Hepatocyte (in vitro differentiated cells): ENCODE measurements at places on chromosomes 11 and 22. TPM values are rescaled to one million over a fixed set of nuclear protein-coding genes. Genes with fewer than 3 reads are reported as not detected.

The GGT5 gene
- 5.8 and 9.8 TPM in 2 replicates for total RNA-seq

The INS gene
- not detected in 2 replicates for total RNA-seq

The SAA2 gene
- total RNA-seq, result 20.1 and 27.4 TPM in 2 replicates

The UPK3A gene
- 14.4 and 14.9 TPM in 2 replicates for total RNA-seq

The AQP11 gene
- 6.6 and 11.7 TPM in 2 replicates for total RNA-seq

The EMID1 gene
- total RNA-seq, result 11.5 and 12.6 TPM in 2 replicates

DNA sequence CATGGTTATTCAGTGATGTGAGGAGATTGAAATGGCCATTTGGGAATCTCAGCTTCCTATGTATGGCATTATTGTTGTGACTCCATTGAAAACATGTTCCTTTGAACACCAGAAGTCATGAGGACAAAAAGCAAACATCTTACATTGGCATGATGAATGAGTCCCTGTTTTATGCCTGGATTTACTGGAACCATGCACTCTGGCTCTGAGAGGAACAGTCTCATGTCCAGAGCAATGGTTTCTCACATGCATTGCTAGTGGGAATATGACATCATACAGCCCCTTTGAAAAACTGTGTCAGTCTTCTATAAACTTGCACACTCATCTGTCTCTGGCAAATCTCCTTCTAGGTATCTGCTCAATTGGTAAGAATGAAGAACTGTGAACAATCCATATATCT lies 3.4 kb upstream of the KDM4F start:
- peaks cover 4% of the 10 kb centered on the region for H3K4me1 ChIP-seq
- no peaks in the 10 kb centered on the region for H3K36me3 ChIP-seq
- no peak overlapping the region for H3K4me3 ChIP-seq
- no peaks in the 10 kb centered on the region for H3K27me3 ChIP-seq
- no peak for DNase-seq
- no peak overlapping the region for H3K27ac ChIP-seq

- H3K36me3 ChIP-seq, result no peaks in the 10 kb centered on the region
- DNase-seq, result no peak
- H3K27ac ChIP-seq, result no peak overlapping the region
- no peak overlapping the region for H3K4me3 ChIP-seq
Observed at GRCh38 chr11:12216671-12217374, 106.4 kb downstream of the MICAL2 start.

DNA sequence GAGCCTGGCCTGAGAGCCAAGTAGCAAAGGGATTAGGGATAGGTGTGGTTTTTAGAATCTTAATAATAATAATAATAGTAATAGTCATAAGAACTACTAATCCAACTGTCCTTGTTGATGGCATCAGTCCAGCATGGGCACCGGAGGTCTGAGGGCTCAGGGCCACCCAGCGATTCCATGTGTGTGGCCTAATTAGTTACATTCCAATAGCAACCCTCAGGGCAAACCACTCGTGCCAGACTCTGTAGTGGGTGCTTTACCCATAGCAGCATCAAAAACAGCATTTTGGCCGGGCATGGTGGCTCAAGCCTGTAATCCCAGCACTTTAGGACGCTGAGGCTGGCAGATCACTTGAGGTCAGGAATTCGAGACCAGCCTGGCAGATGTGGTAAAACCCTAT lies 19.0 kb upstream of the MYH9 start:
- no peaks in the 10 kb centered on the region for H3K36me3 ChIP-seq
- no peaks in the 10 kb centered on the region for H3K27me3 ChIP-seq
- H3K4me3 ChIP-seq, result no peak overlapping the region
- no peak for DNase-seq

DNA sequence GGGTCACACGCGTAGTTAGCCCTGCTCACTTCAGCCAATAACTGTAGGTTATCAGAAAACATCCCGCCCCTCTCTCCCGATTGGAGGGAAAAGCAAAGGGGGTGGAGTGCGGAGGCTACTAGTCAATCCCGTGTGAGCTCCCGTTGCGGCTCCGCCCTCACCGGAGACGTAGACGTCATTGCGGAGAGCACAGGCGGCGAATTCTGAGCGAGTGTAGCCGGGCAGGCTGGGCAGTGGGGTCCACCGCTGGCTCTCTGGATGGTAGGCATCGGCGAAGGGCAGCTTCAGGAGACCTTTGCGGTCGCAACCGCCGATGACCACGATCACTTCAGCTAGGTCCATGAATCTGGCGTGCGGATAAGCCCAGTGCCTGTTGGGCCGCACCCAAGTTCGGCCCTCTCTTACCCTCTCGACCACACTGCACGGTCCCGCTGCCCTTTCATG lies 4.7 kb downstream of the KLHL35 start:
- H3K4me3 ChIP-seq, result no peak overlapping the region
- DNase-seq, result no peak
- H3K4me1 ChIP-seq, result peaks cover 3% of the 10 kb centered on the region
- H3K36me3 ChIP-seq, result no peaks in the 10 kb centered on the region

DNA sequence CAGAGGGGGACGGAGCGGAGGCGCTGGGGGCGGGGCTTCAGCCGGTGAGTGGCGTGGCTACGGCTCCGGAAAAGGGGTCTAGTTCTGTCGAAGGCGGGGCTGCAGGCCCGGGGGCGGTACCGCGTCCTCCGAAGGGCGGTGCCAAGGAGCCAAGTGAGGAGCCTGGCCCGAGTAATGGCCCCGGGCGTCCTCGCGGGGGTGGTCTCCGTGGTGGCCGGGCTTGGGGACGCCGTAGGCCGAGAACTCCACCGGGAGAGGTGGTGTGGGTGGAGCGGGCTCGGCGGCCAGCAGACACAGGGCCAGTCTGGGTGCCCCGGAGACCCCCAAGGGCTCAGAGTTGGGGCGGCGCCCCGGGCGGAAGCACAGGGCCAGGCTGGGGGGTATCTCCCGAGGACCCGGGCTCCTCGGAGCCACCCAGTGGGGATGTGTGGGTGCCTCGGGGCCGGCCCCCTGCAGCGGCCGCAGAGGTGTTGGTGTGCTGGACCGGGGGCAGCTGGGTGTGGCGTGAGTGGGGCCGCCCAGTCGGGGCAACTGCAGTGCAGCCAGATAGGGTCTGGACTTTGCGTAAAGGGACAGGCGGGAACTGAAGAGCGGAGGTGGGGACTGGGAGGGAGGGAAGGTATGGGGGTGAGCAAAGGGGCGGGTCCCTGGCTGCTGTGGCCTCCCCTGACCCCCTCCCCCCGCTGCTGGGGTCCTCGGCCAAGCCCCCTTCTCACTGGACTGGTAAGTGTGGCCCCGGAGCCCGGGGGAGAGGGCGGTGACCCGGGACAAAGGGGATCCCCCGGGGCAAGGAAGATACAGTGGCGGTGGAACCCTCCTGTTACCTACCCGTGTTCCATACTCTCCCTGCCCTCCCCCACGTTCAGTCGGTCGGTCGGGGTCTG lies 838 bp downstream of the FKBP2 start:
- DNase-seq, result peak; percentile 79
- no peaks in the 10 kb centered on the region for H3K27me3 ChIP-seq
- H3K27ac ChIP-seq, result peak overlapping the region; percentile 85
- H3K4me1 ChIP-seq, result peaks cover 20% of the 10 kb centered on the region
- H3K4me3 ChIP-seq, result peak overlapping the region; percentile 32

DNA sequence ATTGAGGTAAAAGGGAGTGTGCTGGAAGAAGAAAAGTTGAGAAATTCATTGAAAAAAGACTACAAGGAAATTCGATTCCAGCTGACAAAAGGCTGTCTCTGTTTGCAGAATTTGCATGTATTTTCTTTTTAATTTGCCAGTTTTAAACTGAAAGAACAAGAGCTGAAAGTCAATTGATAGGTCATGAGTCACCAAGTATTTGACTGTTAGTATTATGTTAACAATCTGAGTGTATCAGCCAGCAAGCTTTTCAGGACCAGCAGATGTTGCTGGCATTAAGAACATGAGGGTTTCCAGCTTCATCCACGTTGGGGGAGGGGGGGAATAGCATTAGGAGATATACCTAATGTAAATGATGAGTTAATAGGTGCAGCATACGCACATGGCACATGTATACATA lies 726.7 kb downstream of the METTL15 start:
- H3K27me3 ChIP-seq, result no peaks in the 10 kb centered on the region
- H3K4me3 ChIP-seq, result no peak overlapping the region
- no peak for DNase-seq
- H3K4me1 ChIP-seq, result peaks cover 6% of the 10 kb centered on the region

- DNase-seq, result no peak
- H3K4me1 ChIP-seq, result no peaks in the 10 kb centered on the region
- H3K4me3 ChIP-seq, result no peak overlapping the region
- H3K36me3 ChIP-seq, result no peaks in the 10 kb centered on the region
Observed at GRCh38 chr11:134978388-134979088, 566.5 kb upstream of the B3GAT1 start.

DNA sequence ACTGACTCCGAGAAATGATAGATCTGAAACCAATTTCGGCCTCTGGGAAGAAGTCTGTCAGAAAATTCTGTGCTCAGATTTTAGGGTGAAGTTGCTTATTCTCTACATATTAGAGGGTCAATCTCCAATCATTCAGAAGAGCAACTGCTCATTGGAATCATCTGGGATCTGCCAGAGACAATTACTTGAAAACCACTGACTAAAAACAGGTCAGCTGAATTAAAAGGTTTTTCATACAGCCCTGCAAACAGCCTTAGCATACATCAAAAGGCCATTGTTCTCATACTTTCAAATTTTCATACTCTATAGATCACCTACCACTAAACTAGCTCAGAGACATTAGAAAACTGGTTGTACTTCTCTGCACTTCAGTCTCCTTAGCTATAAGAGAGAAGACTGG lies 289.7 kb upstream of the PITPNB start:
- no peak overlapping the region for H3K4me3 ChIP-seq
- H3K36me3 ChIP-seq, result no peaks in the 10 kb centered on the region
- H3K27ac ChIP-seq, result no peak overlapping the region
- no peaks in the 10 kb centered on the region for H3K4me1 ChIP-seq
- DNase-seq, result no peak
- H3K27me3 ChIP-seq, result no peaks in the 10 kb centered on the region

DNA sequence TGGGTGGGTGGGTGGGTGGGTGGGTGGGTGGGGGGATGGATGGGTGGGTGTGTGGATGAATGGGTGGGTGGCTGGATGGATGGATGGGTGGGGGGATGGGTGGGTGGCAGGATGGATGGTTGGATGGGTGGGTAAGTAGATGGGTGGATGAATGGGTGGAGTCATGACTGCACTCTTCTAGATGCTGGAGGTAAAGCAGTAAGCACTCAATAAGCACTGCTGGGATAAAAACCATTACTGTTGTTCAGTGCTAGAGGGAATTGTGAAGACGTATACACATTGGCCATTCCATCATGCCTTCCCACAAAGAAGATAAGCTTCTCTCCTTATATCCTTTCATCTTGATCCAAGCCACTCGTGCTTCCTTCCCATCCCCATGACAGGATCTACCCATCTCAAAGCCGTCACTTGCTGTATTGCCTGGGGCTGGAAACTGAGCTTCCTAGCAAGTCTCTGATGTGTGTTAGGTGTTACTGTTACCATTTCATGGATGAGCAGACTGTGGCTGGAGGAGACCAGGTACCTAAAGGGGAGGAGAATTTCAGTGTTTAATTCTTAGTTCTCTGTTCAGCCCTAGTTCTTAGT lies 74.8 kb downstream of the MICAL2 start:
- DNase-seq, result no peak
- H3K27me3 ChIP-seq, result no peaks in the 10 kb centered on the region
- peaks cover 16% of the 10 kb centered on the region for H3K4me1 ChIP-seq
- peak overlapping the region; percentile 13 for H3K27ac ChIP-seq
- no peaks in the 10 kb centered on the region for H3K36me3 ChIP-seq
- H3K4me3 ChIP-seq, result no peak overlapping the region

DNA sequence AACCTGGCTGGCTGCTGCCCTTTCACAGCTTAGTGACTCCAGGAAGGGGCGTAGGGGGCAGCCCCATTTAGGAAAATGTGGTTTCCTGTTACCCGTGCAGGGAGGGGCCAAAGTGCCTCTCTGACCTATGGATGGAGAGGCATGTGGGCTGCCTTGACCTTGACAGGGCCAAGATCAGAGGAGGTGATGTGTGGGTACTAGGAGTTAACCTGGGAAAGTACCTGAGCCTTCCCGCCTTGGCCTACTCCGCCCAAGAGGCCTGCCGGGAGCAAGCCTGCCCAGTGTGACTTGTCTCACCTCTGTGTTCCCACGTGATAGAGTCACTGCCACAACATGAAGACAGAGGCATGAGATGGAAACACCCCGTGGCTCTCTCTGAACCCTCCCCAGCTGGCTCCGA lies 33.4 kb downstream of the GRAMD4 start:
- H3K27ac ChIP-seq, result peak overlapping the region; percentile 89
- no peaks in the 10 kb centered on the region for H3K36me3 ChIP-seq
- no peak for DNase-seq
- no peak overlapping the region for H3K4me3 ChIP-seq
- no peaks in the 10 kb centered on the region for H3K27me3 ChIP-seq
- peaks cover 22% of the 10 kb centered on the region for H3K4me1 ChIP-seq

- no peaks in the 10 kb centered on the region for H3K4me1 ChIP-seq
- no peaks in the 10 kb centered on the region for H3K36me3 ChIP-seq
- H3K27ac ChIP-seq, result no peak overlapping the region
- no peak overlapping the region for H3K4me3 ChIP-seq
- no peaks in the 10 kb centered on the region for H3K27me3 ChIP-seq
Observed at GRCh38 chr22:16955678-16956210, 52.3 kb downstream of the GAB4 start.

- peaks cover 11% of the 10 kb centered on the region for H3K4me1 ChIP-seq
- no peak overlapping the region for H3K4me3 ChIP-seq
- DNase-seq, result peak; percentile 34
- H3K27me3 ChIP-seq, result no peaks in the 10 kb centered on the region
Observed at GRCh38 chr11:86571273-86571948, 101.0 kb downstream of the ME3 start.

DNA sequence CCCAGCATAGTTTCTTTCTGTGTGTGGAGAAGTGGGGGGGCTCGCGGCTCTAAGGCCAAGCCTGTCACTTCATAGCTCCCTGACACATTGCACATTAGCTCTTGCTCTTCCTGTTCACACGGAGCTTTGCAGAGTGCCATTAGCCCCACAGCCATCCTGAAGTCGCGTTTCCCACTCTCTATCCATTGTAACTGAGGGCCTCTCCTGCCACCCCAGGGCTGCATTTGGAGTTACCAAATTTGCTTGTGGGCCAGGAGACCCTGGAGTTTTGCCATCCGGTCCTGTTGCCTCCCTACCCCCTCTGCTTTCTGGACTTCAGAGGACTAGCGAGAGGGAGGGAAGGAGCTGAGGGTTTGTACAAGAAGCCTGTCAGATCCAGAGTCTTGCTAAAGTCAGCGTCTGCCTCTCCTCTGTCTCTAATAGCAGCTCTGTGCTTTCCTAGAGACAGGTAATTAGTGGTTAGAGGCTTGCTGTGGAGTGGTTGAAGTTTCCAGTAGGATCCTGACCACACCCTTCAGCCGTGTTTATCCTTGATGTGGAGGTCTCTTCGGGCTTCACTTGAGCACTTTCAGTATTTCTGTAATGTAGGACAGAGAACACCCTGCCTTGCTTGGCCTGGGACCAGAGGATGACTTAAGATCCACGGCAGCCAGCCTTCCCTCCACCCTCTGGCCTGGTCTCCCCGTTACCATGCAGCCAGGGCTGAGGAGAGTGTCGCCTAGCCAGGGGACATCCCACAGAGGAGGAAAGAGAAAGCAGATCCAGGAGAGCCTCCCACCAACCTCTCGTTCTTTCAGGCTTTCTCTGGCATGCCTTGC lies 14.1 kb downstream of the DCPS start:
- no peaks in the 10 kb centered on the region for H3K36me3 ChIP-seq
- no peaks in the 10 kb centered on the region for H3K27me3 ChIP-seq
- peak; percentile 64 for DNase-seq
- peaks cover 27% of the 10 kb centered on the region for H3K4me1 ChIP-seq
- no peak overlapping the region for H3K4me3 ChIP-seq
